ENCODE measurements at places on chromosomes 16 and 17. TPM values are rescaled to one million over a fixed set of nuclear protein-coding genes. Genes with fewer than 3 reads are reported as not detected.

The NEURL4 gene
- polyA plus RNA-seq, result 38.3 TPM

- H3K4me1 ChIP-seq, result no peaks in the 10 kb centered on the region
- no peak overlapping the region for H3K4me3 ChIP-seq
- H3K27me3 ChIP-seq, result no peaks in the 10 kb centered on the region
Measured at GRCh38 chr17:60231691-60232090, 81.9 kb downstream of the CA4 start.

DNA sequence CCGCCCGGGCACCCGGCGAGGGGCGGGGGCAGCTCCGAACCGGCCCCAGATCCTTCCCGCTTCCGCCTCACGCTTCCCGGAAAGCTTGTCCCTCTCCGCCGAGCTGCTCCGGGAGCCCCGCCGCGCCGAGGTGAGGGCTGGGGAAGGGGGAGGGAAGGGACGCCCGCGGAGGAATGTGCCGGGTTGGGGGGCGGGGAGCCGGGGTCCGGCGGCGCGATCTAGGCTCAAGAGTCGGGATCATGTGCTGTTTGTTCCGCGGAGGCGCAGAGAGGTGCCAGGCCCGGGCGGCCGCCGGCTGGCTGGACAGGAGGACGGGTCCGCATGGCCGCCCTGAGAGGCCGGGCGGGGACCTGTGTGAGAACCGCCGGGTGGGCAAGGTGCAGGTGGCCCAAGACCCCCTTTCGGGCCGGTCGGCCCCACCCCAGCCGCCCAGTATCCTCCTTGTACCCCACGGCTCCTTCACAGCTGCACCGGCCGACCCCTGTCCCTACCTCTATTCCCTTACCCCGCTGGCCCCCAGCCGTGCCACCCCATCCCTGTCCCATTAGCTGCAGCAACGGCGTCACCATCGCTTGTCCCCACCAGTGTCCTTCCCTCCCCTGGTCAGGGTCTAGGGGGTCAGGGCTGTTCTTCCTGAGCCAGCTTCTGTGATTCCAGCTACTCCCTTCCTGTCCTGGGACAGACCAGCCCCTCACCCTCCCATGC is 429 bp downstream of the KIF1C start:
- H3K4me3 ChIP-seq, result peak overlapping the region; percentile 89
- peaks cover 20% of the 10 kb centered on the region for H3K4me1 ChIP-seq
- DNase-seq, result peak; percentile 32
- H3K36me3 ChIP-seq, result no peaks in the 10 kb centered on the region

DNA sequence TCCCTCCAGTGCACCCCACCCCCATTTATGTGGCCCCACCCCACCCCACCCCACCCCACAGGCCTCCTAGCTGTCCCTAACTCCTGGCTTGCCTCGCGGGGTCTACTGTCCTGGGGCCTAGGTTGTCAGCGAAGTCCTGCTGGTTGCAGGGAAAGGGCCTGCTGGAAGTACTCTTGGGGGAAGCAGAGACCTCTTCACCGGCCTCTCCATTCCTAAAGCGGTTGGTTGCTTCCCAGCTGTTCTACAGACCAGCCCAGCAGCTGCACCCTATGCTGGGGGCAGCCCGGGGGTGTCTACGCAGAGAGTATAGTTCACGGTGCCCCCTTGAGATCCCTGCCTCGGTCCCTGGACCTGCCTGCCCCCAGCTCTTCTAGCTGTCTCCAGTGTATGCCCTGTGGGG is 56.2 kb downstream of the BAIAP2 start:
- H3K36me3 ChIP-seq, result no peaks in the 10 kb centered on the region
- H3K27ac ChIP-seq, result no peak overlapping the region
- H3K4me1 ChIP-seq, result no peaks in the 10 kb centered on the region
- no peak overlapping the region for H3K4me3 ChIP-seq

- no peaks in the 10 kb centered on the region for H3K27me3 ChIP-seq
- no peaks in the 10 kb centered on the region for H3K4me1 ChIP-seq
- DNase-seq, result no peak
- no peaks in the 10 kb centered on the region for H3K36me3 ChIP-seq
- no peak overlapping the region for H3K27ac ChIP-seq
Measured at GRCh38 chr16:11091021-11091785, 146.8 kb downstream of the CLEC16A start.

Measured in testis (tissue), 5 donors.